H1 (cell line): ENCODE measurements at places on chromosomes 7 and 10. TPM values are rescaled to one million over a fixed set of nuclear protein-coding genes. Genes with fewer than 3 reads are reported as not detected.

The MMRN2 gene
- 0.96 and 1.2 TPM in 2 replicates for total RNA-seq

The ADARB2 gene
- total RNA-seq, result 2.7 and 2.8 TPM in 2 replicates

The GPR85 gene
- total RNA-seq, result 0.20 and 0.54 TPM in 2 replicates

The ANKMY2 gene
- 9.3 and 9.6 TPM in 2 replicates for total RNA-seq

GRCh38 chr10:46998595-46998994 lies 87.4 kb downstream of the PTPN20 start:
- DNase-seq, result no peak

The AKR1E2 gene
- 3.5 TPM in 2 replicates for total RNA-seq

GRCh38 chr10:75297021-75297599 lies 61.4 kb upstream of the COMTD1 start:
- DNase-seq, result no peak

DNA sequence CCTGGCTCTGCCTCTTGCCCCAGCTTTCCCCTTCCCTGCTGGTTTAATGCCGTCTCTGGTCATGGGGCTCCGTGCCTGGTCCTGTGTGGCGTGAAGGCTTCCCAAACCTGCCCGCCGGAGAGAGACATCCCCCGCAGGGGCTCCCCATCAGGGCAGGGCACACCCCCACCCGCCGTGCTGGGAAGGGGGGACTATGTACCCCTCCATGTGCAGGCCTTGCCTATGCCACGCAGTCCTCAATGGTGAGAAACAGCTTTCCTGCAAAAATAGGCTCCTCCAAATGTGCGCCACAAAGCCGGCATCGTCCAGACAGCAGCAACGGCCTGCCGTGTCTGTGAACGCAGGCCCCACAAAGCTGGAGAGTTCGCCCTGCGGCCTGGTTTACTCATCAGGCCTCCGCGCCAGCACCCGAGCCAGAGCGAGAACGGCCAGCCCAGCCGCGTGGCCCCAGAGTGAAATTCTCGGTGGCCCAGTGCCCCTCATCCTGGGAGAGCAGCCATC lies 313.4 kb downstream of the DNAJB6 start:
- no peak for DNase-seq

DNA sequence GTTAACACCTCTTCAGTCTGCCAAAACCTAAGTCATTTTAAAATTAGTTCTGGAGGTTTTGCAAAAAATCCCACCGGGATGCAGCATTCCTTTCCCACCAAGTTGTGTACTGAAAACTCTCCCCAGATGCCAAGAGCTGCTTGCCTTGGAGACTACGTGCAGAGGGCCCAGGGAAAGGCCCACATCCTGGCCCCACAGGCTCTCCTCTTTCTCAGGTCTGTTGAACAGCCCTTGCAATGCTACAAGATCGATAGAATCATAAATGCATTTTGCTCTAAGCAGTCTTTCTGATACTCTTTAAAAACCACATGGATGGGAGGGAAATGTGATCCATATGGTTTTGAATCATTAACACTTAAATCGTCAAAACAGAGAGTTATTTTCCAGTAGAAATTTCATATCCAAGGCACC lies 126.7 kb upstream of the ZMIZ1 start:
- DNase-seq, result no peak

DNA sequence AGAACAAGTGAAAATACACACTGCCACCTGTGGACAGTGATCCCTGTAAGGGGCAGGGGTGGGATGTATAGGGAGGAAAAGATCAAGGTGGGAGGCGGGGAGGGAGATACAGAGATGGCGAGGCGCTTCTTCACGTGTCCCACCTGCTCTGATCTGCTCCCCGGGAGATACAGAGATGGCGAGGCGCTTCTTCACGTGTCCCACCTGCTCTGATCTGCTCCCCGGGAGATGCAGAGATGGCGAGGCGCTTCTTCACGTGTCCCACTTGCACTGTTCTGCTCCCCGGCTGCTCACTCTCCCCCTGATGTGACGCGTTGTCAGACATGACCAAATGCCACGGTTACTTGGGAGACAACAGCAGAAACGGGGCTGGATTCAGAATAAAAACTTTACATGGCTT lies 308.3 kb upstream of the SHH start:
- DNase-seq, result no peak

DNA sequence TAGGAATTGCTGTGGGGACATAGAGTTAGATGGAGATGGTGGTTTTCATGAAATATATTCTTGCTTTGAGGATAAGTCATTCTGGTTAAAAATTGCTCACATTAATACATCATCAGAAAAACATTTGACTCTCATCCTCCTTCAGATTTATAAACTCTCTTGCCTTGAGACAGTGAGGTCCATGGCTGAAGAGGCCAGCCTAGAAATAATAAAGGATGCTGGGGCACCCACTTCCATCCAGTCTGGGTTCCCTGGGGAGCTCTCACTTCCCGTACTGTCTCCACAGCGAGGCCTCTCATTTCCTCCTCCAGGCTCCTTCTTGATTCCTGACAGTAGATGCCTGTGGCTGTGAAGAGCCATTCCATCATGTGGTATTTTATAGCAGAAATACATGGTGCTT lies 73.3 kb upstream of the PRKG1 start:
- DNase-seq, result no peak

- no peak for DNase-seq
These were observed 22.7 kb upstream of the EMX2 start for GRCh38 chr10:117519879-117520278.

GRCh38 chr10:113992471-113993011 lies 51.1 kb upstream of the ADRB1 start:
- DNase-seq, result no peak

GRCh38 chr10:80894311-80894791 lies 356.6 kb downstream of the SH2D4B start:
- no peak for DNase-seq

DNA sequence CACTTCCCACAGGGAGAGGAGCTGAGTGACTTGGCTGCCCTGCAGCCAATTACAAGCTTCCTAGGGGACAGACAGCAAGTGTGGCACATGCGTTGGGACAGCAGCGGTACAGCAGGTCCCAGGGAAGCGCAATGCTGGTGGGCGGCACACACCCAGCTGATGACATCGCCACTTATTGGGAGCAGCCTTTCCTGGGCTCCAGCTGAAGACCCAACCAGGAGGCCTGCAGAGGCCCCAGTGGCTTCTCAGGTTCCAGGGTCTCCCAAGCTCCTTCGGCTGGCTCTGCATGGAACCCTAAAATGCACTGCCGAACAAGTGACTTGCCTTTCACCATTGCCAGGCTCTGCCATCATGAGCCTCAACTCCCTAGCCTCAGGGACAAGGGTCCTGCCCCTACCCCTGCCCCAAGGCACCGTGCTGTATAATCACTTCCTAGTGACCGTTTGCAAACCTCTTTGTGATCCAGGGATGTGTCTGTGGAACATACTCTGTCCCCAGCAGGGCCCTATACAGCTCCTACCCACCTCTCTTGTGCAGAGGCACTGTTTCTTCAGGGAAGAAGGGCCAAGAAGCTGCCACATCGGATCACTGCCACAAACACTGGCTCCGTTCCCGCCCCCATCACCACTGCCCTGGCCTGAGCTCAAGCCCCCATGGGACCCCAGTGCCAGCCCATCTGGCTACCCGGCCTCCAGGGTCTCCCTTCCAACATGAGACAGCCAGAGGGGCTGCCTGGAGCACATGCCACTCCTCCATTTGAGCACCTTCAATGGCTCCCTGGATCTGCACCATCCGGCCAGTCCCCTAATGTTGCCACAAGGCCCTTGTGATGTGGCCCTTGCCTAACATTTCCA lies 19.3 kb upstream of the SLIT1 start:
- DNase-seq, result no peak

DNA sequence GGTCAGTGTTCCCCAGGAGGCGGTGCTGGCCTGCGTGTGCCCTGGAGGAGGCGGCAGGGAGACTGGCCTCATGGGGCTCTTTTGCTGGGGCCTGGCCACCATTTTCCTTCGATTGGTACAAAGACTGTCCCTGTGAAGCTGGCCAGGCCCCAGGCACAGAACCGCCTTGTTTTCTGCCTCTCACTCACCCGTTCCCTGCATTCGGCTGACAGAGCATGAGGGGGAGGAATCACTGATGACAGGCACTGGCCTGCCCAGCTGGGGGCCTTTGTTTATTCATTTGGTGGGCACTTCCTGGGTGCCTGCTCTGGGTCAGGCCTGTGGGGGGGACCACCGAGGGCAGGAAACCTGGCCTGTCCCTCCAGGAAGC lies 139.2 kb downstream of the FAM53B start:
- DNase-seq, result no peak

The TMEM273 gene
- not detected in 2 replicates for total RNA-seq

The PRPS1L1 gene
- total RNA-seq, result not detected in 2 replicates

DNA sequence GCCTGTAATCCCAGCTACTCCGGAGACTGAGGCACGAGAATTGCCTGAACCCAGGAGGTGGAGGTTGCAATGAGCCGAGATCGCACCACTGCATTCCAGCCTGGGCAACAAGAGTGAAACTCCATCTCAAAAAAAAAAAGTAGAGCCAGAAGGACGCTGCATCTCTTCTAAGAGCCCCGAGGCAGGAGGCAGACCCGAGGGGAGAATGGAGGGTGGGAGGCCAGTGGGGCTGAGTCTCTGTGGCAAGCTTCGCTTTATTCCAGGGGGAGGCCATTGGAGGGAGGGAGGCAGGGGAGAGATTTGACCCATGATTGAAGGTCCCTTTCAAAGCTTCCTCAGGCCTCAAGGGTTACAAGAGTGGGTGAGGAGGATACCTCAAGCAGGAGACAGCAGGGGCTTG lies 18.7 kb downstream of the TTYH3 start:
- DNase-seq, result no peak

- DNase-seq, result no peak
These were observed 141.8 kb downstream of the POLR1F start for GRCh38 chr7:19567011-19567410.

DNA sequence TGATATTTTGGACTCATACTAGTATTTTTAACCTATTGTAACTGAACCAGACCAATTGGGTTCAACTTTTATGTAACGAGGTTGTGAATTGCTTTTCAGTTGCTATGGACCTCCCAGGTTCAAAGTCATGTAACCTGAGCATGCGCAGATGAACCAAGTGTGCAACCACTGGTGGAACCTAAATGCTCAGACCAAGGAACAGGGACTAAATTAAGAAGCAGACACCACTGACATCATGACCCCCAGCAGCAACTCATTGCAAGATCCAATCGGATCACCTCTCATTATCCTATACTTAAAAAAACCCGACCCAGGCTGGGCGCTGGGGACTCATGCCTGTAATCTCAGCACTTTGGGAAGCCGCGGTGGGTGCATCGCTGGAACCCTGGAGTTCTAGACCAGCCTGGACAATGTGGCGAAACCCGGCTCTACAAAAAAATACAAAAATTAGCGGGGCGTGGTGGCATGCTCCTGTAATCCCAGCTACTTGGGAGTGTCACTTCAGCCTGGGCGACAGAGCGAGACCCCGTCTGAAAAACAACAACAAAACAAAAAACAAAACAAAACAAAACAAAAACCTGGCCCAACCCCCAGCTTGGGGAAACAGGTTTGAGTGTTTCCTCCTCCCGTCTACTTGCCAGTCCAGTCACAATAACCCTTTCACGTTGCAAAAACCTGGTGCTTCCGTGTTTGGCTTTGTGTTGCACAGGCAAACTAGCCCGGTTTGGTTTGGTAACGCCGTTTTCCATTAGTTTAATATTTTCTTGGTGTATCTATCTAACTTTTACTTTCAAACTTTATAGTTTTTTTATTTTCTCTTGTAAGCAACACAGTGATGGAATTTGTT lies 11.3 kb upstream of the ZNF518A start:
- no peak for DNase-seq

DNA sequence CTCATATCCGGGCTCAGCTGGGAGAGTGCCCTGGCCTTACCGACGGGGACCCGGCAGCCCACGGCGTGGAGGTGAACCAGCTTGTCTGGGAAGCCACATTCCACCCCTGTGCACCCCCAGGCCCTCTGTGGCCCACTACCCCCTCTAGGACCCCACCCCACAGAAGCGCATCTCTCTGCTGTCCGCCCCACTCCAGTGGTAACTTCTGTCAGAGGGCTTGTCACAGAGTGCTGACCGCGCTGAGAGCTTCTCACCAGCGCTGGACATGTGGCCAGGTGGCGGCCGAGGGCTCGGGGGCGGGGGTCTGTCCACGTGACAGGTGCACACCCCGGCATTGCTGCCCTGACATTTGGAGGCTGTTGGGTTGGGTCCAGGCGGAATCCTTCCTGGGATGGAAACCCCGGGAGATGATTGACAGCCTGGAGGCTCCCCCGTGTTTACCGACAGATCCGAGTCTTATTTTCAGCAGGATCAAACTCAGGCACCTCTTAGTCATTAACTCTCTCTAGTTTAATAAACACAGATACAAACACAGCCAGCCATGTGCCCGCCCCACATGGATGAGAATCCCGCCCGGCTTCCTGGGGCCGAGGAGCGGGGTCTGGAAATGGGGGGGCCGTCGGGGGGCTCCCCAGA lies 5.1 kb downstream of the ELFN1 start:
- DNase-seq, result no peak

GRCh38 chr7:8357536-8357935 lies 75.9 kb upstream of the NXPH1 start:
- no peak for DNase-seq

GRCh38 chr10:66326876-66327275 lies 599.0 kb upstream of the LRRTM3 start:
- no peak for DNase-seq

- no peak for DNase-seq
These were observed 36.9 kb downstream of the MEIG1 start for GRCh38 chr10:14995964-14996565.

DNA sequence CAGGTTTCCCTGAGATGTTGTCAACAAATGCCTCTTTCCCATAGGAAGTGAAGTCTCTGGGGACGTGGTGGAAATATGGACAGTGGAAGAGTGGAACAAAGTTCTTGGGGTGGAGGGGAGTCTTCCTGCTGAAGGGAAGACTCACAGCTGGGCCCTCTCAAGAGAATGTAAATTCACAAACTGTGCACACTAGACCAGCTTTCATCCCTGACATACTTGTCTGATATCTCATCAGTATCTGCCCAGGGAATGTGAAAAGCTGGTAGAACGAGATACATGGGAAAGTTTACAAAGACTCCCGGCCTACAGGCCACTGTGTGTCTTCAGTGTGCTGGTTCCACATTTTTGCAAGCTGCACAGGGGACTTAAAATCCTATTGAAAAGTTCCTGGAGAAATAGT lies 16.7 kb upstream of the CCDC3 start:
- DNase-seq, result no peak

GRCh38 chr7:87451187-87451586 lies 24.3 kb downstream of the ABCB4 start:
- DNase-seq, result no peak
